ENCODE measurements at places on chromosomes 12 and 14.

GRCh38 chr14:102525219-102525928, 15.8 kb upstream of the ANKRD9 start:
- no peak for DNase-seq

- peak; percentile 54 for DNase-seq
Measured at GRCh38 chr14:102088012-102088792, 1.4 kb upstream of the HSP90AA1 start.

DNA sequence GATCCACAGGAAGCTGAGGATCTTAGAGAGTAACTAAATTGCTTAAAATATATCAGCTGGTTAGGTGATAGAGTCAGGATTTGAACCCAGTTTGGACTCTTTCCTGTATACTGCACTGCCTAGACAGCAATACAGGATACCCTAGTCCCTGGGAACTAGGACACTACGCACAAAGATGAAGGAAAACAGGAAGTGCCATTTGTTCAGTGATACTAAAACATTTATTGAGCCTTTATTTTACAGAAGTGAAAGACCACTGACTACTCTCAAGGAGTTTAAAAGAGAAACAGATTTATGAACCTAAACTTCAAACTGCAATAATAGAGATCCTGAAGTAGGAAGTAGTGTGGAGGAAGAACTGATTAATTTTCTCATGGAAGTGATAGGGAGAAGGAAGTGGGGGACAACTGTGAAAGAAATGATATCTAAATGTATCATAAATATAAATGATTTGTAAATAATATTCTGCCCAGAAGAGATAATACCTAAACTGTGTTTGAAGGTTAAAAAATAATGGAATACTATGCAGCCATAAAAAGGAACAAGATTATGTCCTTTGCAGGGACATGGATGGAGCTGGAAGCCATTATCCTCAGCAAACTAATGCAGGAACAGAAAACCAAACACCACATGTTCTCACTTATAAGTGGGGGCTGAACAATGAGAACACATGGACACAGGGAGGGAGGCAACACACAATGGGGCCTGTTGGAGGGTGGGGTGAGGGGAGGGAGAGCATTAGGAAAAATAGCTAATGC, 18.2 kb downstream of the MSRB3 start:
- DNase-seq: no peak

DNA sequence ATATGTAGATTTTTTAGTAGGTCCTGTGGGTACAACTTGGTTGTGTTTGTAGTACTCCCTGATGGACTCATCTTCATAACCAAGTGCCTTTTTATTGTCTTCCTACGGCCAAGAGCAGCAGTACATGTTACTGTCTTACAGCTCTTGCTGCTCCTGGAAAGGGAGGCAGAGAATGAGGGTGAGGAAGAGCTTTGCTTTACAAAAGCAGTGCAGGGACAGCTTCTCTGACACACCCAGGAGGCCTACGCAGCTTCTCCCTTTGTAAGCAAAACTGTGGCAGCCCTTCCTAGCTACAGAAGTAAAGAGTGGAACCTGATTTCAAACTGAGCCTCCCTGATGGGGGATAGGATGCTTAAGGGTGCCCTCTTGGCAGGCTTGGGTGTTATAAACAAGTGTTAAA, 18.6 kb downstream of the MYRFL start:
- DNase-seq: no peak

DNA sequence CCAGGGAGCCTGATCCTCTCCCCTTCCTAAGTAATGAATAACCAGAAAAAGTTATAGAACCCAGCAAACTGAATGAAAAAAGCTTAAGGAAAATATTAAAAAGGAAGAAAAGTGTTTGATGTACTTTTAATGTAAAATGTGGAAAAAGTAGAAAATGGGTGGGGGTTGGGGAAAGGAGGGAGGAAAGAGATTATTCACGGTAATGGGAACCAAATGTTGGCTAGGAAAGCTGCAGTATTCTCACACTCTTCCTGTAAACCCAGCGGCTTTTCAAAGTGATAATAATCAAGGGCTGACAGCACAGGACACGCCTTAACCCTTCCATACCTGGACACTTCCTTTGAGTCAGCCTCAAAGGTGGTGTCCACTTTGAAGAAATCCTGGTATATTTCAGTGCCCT, 139.2 kb downstream of the TGFB3 start:
- DNase-seq: no peak

- no peak for DNase-seq
Measured at GRCh38 chr12:58765653-58766512, 154.4 kb downstream of the LRIG3 start.

DNA sequence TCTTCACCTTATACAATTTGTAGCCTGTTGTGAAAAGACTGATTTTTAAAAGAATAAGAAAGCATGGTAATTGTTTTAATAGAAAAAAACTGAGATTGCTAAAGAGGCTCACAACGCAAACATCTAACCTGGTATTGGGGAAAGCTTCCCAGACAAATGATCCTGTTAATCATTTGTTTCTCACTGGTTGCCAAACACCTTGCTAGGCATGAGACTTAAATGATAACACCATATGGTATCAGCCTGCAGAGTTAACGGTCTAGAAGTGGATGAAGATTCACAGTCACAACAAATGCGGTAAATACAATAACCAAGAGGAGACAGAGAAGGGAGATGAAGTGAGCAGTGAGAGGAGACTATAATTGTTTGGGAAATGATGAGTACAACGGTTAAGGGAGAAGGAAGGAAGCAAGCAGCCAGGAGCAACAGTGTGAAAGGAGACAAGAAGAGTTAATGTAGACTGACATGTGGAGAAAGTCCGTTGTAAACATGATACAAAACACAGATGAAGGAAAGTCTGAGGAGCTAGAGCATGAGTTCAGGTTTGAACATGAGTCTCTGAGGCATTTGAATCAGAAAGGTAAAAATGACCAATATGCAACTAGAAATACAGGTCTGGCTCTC, 19.8 kb downstream of the GXYLT1 start:
- no peak for DNase-seq

All from activated T-cell treated with anti-CD3 and anti-CD28 coated beads for 24 hours (primary cell).